ENCODE measurements at places on chromosomes 16 and 17.

GRCh38 chr17:50691550-50692447, 15.9 kb downstream of the ANKRD40 start:
- peak; percentile 6 for DNase-seq

DNA sequence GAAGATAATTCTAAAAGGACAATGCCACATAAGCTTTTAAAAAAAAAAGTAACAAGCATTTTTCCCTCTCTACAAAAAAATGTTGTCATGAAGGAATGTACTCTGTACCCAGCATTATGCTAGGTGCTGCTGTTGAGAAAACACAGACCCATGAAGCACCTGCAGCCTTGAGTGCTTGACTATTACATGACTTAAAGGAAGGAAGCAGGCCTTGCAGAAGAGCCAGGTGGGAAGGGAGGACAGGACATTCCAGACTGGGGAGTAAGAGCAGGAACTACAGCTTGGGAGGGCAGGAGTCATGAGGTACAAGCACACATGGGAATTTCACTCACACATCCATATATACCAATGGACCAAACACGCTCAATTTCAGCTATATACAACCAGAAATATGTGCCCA, 3.8 kb downstream of the MYO1D start:
- DNase-seq, result no peak

- DNase-seq, result peak; percentile 93
These were observed 1.8 kb upstream of the NUBP1 start for GRCh38 chr16:10741844-10742243.

- DNase-seq, result no peak
These were observed 303.0 kb upstream of the IRX5 start for GRCh38 chr16:54627616-54628015.

DNA sequence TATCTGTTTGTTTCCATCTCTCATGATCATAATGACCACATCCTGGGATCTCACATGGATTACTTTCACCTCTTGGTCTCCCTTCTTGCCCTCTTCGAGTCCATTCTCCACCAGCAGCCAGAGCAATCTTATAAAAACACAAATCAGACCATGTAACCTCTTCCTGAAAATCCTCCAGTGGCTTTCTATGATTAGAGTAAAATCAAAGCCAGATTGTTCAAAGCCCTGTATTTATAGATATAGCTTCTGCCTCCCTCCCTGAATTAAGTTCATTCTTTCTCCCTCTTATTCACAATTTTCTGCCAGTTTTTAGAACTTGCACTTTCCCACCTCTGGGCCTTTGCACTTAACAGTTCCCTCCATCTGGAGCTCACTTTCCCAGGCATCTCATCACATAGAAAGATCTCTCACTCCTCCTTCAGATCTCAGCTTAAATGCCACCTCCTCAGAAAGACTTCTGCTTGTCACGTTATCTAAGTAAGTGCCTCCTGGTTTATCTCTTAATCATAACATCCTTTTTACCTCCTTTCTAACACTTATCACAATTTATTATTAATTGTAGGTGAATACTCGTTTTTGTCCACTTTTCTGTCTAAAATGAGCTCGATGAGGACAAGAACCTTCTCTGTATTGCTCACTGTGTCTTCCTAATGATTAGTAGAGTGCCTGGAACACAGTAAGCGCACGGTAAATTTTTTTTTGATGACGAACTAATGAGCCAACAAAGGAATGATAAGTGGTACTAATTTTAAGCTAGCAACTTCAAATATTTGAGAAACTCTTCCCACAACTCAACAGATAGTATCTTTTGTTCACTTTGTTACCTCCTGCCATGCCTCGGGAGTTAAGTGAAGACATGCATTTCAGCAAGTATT, 80.5 kb downstream of the CYB561 start:
- no peak for DNase-seq

GRCh38 chr17:69898601-69899000, 176.4 kb upstream of the KCNJ16 start:
- no peak for DNase-seq

- DNase-seq, result no peak
These were observed 8.6 kb upstream of the AKTIP start for GRCh38 chr16:53511403-53512280.

GRCh38 chr16:58885528-58886170, 151.5 kb upstream of the GOT2 start:
- no peak for DNase-seq
